ENCODE measurements at places on chromosomes 2 and 18.

GRCh38 chr2:118049816-118050140 lies 35.9 kb upstream of the CCDC93 start:
- DNase-seq: no peak

- peak; percentile 65 for DNase-seq
Measured at GRCh38 chr18:56565551-56566345, 72.6 kb downstream of the TXNL1 start.

DNA sequence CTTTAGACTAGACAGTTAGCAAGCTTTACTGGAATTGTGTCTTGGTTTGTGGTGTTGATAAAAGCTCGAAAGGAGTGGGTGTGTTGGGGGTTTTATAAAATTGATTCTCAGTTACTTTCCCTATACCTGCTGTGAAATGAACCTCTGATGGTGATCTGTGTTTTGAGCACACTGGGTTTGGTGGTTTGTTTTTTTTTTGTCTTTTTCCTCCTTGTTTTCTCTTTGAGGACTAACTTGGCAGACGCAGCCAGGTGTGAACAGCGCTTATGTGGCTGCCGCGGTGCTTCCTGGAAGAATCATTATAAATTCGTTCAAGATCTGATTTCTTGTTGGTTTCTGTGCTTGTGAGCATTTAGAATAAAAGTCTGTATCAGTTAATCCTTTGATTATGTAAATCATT lies 28.5 kb downstream of the GRHL1 start:
- no peak for DNase-seq

- no peak for DNase-seq
Measured at GRCh38 chr2:102159295-102159694, 16.7 kb downstream of the IL1R1 start.

DNA sequence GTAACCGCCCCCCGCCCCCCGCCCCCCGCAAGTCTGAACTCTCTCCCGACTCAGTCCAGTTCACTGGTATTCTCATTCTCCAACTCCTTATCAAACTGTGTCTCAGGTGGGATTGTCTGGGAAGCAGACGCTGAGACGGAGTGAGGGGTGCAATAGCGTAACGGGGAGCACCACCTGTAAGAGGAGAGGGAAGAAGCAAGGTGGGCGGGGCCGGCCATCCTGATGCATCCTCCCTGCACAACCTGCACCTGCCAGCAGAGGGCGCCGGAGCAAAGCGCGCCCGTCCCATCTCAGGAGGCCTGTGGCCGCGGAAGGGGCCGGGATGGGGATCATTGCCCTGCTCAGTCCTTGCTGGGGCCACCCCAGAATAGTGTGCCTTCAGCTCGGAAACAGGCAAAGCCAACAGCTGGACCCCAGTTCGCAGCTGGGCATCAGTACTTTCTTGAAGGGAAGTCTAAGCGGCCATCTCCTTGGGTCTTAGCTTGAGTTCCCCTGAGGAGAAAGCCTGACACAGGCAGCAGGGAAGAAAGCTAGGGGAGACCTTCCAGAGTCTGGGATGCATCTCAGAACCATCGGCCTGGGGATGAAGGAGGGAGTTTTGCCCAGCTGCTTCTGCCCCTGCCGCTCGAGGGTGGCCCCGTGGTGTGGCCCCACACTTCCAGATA lies 208.0 kb downstream of the TFCP2L1 start:
- DNase-seq: peak; percentile 55

GRCh38 chr2:11757101-11757500 lies 10.7 kb downstream of the LPIN1 start:
- DNase-seq: no peak

GRCh38 chr2:85077859-85078419 lies 55.3 kb upstream of the TCF7L1 start:
- DNase-seq: no peak

GRCh38 chr18:9016633-9017166 lies 85.8 kb upstream of the NDUFV2 start:
- peak; percentile 10 for DNase-seq

GRCh38 chr2:16614314-16614860 lies 51.2 kb downstream of the CYRIA start:
- peak; percentile 53 for DNase-seq

GRCh38 chr2:151560289-151560688 lies 150.6 kb downstream of the RIF1 start:
- peak; percentile 30 for DNase-seq

- peak; percentile 43 for DNase-seq
Measured at GRCh38 chr2:186569897-186570296, 20.0 kb upstream of the ITGAV start.

GRCh38 chr2:54680397-54681041 lies 42.9 kb upstream of the EML6 start:
- no peak for DNase-seq

DNA sequence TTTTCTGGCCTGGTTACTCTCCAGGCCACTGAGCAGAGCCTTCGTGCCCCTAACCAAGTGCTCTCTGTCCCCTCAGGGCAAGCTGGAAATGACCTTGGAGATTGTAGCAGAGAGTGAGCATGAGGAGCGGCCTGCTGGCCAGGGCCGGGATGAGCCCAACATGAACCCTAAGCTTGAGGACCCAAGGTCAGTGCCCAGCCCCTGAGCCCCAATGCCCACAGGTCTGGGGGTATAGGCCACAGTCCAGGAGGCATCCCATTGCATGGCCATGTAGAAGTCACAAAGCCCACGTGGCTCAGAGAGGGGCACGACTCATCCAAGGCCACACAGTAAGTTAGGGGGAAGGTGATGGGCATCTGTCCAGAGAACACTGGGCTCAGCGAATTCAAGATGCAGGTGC lies 227.6 kb downstream of the DYSF start:
- no peak for DNase-seq

DNA sequence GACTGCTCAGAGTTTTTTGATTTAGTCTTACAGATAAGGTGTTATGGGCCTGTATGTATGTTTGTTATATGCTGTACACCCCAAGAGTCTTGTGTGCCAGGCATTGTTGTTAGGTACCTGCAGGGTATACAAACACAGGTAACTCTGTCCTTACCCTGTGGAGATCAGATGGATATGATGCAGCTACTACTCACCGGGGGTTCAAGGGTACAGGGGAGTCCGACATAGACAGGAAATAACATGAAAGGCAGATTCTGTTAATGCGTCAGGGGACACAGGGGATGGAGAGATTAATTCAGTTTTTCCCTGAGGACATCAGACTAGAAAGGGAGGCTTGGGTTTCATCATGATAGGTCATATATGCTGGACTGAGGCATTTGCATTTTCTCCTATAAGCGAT lies 31.3 kb downstream of the TRAK2 start:
- no peak for DNase-seq

DNA sequence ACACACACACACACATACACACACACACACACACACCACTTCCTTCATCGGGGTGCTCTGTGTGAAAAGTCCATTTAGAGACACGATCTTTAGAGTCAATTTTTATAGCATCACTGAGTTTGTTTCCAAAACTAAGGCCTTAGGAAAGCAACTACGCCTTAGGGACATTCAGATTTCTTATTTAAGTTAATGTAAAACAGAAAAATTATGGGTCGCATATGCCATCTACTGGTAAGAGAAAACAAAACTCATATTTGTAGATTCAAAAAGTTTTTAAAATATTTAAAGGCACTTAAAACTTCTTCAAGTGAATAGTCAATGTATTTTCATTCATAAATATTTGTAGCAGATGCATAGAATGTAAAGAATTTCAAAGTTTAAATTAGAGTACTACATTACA lies 166.2 kb downstream of the ATAD2B start:
- peak; percentile 84 for DNase-seq

GRCh38 chr2:367246-367645 lies 79.4 kb upstream of the ALKAL2 start:
- DNase-seq: no peak
